Stimulated activated CD4-positive, alpha-beta T cell treated with anti-CD3 and anti-CD28 coated beads, TNF-alpha, amount 100 ng/mL, for 4 hours (primary cell): ENCODE measurements at places on chromosomes 3 and 15.

DNA sequence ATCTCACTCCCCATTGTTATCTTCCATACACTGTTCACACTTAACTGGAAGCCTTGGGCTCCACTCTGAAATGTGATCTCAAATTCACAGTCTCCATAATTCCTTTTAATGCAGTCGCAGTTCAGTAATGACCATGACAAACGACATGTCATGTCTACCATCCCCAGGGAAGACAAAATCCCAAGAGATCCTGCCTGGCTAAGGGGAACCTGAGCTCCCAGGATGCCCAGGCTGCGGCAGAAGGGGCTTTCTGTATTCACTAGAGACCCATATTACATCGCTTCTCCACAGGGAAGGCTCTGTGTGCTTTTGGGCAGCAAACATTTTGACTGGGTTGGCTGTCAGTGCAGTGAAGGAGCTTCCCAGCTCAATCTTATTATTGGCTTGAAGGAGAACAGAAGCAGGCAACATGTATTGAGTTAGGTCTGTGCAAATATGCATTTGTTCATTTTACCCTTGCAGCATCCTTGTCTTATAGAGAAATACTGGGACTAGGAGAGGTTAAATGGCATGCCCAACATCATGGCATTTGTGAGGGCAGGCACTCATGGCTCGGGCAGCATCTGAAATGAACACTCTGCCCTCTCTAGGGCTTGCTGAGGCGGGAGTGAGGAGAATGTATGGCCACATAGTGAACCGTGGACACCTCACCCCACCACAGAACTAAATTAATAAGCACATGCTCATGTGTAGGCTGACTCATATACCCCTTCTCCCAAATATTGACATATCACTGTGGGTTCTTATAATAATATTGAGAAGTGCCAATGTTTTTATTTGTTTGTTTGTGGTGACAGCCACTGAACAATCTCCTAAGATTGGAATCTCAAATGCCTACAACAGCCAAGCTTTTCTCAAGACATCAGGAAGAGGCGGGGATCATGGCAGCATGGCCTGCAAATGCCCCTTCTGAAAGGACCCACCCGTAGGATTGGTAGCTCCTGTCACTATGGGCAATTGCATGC lies 141.6 kb upstream of the FOXB1 start:
- DNase-seq, result no peak

DNA sequence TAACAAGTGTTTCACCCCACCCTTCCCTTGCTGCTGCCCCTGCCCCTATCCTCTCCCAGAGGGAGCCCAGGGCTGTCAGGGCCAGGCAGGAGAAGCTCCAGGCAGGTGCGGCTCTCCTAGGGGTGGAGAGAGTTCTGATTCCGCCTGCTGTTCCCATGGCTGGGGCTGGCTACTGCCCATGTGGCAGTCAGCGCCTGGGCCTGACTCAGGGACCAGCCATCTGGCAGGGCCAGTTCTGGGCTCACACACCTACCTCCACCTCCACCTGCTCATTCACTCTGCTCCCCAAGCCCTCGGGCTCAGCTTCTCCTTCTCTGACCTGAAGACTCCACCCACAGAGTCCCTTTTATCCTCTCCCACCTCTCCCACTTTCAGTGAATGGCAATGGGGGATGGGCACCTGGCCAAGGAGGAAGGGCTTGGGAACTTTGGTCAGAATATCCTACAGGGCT lies 23.4 kb downstream of the AMOTL2 start:
- no peak for DNase-seq

DNA sequence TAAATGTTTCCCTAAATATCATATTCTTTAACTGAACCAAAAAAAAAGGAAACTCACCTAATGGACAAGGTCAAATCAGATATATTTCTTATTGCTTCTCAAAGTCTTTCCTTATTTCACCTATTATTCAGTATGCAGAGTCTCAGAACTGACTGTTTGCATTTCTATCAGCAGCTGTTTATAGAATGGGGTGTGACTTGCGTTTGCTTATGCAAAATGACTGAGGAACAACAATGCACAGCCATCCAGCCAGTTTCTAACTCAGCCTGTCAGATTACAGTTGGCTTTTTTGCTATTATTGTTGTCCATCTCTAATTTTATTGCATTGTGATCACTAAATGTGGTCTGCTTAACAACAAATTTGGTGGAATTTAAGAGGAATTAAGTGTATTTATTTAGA lies 40.7 kb downstream of the RAB27A start:
- DNase-seq, result no peak

GRCh38 chr3:70227437-70227836 lies 85.0 kb downstream of the MDFIC2 start:
- no peak for DNase-seq

DNA sequence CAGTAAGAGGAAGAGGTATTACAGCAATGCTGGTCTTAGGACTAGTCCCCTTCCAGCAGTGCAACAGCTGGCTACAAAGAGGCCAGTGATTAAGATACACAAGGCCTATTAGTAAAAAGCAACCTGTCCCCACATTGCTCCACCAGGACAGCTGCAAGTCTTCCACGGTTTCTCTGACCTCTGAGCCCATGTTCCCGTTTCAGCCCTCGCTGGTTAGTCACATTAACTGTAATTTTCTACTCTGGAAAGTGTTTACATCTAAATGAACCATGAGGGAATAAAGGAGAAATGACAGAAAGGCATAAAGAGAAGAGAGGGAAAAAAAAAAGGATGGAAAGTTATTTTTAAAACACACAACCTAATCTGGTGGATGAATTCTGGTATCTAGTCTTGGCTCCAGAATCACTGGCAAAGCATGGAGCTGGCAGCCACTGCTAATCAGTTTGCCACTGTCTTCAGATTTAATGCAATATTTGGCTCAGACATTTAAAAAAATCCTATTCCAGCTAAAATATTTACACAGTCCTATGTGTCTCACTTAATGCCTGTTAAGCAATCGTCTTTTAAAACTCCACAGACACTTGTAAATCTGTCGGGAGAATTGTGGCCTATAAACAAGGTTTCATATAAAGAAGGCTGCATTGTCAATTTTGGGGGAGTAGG lies 154.9 kb downstream of the GREM1 start:
- DNase-seq, result no peak

- DNase-seq, result no peak
These were observed 866.9 kb downstream of the FHIT start for GRCh38 chr3:60384341-60384740.
